ENCODE measurements at places on chromosomes 5 and 9.

DNA sequence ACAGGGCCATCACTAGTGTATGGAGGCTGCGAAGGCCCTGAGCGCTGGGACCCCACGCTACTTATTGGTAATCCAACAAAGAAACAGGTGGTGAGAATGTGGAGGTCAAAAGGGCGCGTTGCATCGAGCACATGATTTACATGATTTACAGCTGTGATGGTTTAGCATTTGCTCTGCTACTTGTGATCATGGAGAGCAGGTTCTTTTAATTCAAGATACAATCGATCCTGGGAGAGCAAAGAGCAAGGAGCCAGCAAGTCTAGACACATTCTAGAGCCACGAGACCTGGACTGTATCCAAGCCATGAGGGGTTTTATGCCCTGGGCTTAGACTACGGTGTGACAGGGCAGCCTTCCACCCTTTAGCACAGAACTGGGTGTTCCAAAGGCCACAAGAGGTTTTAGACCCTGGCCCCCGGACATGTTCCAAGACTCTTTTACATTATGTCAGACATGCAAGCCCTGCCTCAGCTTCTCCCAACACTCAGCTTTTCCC is 47.0 kb upstream of the CLK4 start:
- no peak for DNase-seq

DNA sequence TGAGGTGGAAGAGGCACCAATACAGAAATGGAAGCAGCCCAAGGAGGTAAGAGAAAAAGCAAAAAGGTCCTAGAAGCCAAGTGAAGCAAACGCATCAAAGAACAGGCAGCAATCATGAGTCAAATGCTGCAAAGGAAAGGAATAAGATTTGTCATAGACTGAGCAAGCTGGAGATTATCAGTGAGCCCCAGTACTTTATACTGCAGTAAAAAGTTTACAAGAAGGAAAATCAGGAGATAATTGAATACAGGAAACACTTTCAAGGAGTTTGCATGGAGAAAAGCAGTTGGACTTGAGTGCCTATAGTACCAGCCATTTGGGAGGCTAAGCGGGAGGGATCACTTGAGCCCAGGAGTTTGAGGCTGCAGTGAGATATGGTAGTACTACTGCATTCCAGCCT is 7.2 kb upstream of the HAVCR1 start:
- no peak for DNase-seq

- DNase-seq: peak; percentile 19
Measured at GRCh38 chr5:54180630-54181031, 129.7 kb downstream of the ARL15 start.

DNA sequence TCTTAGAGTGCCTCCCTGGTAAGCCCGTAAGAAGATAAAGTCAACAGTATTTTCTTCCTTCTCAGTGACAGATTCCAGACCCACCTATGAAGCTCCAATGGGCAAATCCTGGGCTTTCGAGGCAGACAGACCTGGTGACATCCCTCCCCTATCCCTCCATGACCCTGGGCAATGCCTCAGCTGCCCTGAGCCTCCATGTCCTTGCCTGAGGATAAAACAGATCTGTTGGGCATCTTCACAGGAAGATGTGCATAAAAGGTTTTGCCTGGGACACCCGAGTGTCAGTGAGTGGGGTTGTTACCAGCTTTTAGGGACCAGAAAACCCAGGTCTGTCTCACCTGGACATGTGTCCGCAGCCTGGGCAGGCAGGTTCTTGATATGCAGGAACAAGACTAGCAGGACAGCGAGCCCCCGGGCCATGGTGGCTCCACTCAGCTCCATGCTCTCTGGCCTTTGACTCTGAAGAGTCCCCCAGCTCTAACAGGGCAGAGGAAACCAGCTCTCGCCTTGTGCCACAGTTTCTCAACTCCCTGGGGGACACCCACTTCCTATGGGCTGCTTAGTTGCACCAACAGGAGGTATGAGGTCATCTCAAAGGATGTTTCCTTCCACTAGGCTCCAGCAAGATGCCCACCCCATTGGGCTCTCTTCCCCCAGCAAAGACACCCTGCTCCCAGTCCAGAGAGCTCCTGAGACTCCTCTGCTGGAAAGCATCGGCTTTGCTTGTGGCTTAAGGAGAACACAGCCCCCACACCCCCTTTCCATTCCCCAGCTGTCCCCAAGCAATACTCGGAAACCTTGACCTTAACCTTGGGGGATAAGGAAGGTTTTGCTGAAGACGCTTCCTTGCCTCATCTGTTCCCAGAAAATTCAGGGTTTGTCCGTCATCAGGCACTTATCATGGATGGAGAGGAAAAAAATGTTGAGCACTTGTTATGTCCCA is at the start of gene FCN1:
Gene FCN1 (minus strand): TSS at position 482 of the 943 bp plus-strand sequence. CDS start 41 bp downstream, at position 441.
- no peak for DNase-seq

DNA sequence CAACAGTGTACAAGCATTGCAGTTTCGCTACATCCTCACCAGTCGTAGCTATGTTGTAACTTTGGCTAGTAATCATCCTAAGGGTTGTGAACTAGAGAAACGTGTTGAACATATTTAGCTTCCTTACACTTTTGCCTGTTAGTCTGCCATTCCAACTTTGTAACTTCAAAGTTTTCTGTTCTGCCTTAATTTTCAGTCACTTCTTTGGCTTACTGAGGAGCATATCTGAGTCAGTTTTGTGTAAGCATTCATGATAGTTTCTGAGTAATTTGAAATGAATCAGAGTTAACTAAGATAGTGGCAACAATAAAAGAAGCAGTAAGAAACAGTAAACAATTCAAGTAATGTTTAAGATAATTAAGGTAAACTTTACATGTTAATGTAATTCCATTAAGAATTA is 58.9 kb upstream of the MCCC2 start:
- no peak for DNase-seq

DNA sequence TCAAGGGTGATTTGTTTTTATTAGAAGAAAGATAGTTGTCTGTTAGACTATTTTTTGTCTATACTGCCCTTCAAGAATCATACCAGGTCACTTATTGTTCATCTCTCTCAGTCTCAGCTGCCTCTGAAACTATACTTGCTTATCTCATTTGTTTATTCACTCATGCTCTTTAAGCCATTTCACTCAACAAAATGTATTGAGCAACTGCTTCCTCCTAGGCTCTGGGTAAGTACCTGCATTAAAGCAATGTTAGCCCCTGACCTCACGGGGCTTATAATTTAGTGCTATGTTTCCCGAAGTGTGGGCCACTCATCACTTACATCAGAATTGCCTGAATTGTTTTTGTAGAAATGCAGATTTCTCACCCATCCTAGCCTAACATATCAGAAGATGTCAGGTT is 100.9 kb downstream of the DPYSL3 start:
- no peak for DNase-seq
